Activated CD4-positive, alpha-beta T cell treated with anti-CD3 and anti-CD28 coated beads for 48 hours (primary cell): ENCODE measurements at places on chromosomes 4 and X.

- DNase-seq: no peak
These were observed 254.6 kb upstream of the EPHA5 start for GRCh38 chr4:65924843-65925242.

DNA sequence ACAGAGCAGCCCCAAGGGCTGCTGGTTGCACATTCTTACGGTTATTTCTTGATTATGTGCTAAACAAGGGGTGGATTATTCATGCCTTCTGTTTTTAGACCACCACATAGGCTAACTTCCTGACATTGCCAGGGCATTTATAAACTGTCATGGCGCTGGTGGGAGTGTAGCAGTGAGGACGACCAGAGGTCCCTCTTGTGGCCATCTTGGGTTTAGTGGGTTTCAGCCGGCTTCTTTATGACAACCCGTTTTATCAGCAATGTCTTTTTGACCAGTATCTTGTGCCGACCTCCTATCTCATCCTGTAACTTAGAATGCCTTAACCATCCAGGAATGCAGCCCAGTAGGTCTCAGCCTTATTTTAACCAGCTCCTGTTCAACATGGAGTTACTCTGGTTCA is 212.4 kb upstream of the GRID2 start:
- no peak for DNase-seq

- DNase-seq: peak; percentile 68
These were observed 30.8 kb downstream of the RTL5 start for GRCh38 chrX:72100824-72101351.

- no peak for DNase-seq
These were observed 16.4 kb downstream of the SMIM10L2A start for GRCh38 chrX:135437867-135438733.

GRCh38 chr4:7275067-7275466 is 82.7 kb downstream of the SORCS2 start:
- DNase-seq: no peak

DNA sequence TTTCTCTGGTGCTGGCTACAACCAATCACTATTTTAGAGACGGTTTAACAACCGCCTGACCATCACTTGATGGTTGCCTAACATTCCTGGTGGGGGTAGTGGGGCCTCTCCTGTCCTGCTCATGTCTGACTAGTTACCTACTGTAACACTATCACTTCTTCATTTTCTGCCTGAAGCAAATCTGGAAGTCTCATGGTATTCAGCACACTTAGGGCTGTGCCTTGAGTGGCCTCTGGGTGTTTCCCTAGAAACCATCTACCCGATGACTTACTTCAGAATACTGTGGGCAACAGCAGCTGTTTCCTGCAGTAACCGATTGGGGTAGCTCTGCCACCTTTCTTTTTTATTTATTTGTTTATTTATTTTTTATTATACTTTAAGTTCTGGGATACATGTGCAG is 880.1 kb upstream of the INTU start:
- DNase-seq: no peak

- peak; percentile 16 for DNase-seq
These were observed 64.0 kb downstream of the KCNIP4 start for GRCh38 chr4:21884615-21885014.

- no peak for DNase-seq
These were observed 141.5 kb downstream of the MAGEB17 start for GRCh38 chrX:16308773-16309172.

GRCh38 chr4:138535316-138535715 is 293.2 kb upstream of the SLC7A11 start:
- no peak for DNase-seq

- no peak for DNase-seq
These were observed 199.2 kb downstream of the SHROOM3 start for GRCh38 chr4:76634220-76634619.

DNA sequence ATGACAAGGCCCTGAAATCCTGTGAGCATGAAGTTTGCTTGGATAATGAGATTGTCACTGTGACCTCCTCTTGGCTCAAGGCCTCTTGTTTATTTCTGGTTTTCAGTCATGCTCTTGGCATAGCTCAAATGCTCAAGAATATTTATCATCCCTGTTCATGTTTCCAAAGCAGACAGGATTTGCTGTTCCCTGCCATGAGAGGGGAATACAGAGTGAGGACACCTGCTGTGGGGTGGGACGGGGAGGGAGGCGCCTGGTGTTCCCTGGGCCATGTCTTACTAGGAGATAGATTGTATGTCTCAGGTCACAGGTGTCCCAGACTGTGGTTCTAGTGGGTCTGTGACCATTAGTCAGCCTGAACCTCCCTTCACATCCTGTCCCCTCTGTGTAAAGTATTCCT is 34.9 kb upstream of the SH3RF1 start:
- no peak for DNase-seq

- DNase-seq: no peak
These were observed 20.5 kb downstream of the RWDD4 start for GRCh38 chr4:183638436-183638835.

DNA sequence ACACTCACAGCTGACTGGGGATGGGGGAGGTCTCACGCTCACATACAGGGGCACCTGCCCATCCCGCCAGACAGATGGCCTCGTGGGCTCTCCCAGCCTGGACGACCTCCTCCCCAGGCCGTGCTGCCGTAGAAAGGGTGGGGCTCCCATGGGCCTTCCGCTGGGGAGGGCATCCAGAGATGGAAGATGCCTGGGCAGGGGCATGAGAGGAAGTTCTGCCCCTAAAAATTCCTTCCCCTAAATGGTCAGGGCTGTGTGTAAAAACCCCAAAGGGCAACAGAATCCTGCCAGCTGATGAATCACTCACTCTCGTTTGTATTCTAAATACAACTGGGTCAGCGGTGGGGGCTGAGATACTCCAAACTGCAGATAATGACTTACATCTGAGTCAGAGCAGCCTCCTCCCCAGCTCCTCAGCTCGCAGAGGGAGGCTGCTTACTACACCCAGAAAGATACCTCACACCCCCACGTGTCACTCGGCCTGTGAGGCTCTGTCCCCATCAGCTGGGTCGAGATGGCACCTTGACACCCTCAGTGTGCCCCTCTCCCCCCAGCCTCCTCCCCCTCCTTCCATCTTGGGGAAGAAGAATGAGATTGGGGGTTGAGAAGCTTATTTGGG is 10.1 kb downstream of the WDR1 start:
- peak; percentile 85 for DNase-seq
